ENCODE measurements at places on chromosomes 4 and X.

DNA sequence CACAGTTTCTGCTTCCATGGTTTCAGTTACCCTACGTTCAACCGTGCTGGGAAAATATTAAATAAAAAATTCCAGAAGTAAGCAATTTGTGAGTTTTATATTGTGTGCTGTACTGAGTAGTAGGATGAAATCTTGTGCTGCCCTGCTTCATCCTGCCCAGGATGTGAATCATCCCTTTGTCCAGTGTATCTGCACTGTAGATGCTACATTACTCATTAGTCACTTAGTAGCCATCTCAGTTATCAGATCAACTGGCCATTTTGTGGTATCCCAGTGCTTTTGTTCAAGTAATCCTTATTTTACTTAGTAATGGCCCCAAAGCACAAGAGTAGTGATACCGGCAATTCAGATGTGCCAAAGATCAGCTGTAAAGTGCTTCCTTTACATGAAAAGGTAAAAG is 97.9 kb downstream of the COX18 start:
- no peak overlapping the region for H3K27ac ChIP-seq
- H3K4me3 ChIP-seq: no peak overlapping the region
- no peaks in the 10 kb centered on the region for H3K27me3 ChIP-seq
- H3K4me1 ChIP-seq: no peaks in the 10 kb centered on the region
- no peak for DNase-seq

GRCh38 chrX:97639526-97639925 is 755.8 kb downstream of the RPA4 start:
- H3K4me1 ChIP-seq: no peaks in the 10 kb centered on the region
- no peak overlapping the region for H3K4me3 ChIP-seq
- no peak for DNase-seq
- no peaks in the 10 kb centered on the region for H3K36me3 ChIP-seq
- H3K27ac ChIP-seq: no peak overlapping the region

DNA sequence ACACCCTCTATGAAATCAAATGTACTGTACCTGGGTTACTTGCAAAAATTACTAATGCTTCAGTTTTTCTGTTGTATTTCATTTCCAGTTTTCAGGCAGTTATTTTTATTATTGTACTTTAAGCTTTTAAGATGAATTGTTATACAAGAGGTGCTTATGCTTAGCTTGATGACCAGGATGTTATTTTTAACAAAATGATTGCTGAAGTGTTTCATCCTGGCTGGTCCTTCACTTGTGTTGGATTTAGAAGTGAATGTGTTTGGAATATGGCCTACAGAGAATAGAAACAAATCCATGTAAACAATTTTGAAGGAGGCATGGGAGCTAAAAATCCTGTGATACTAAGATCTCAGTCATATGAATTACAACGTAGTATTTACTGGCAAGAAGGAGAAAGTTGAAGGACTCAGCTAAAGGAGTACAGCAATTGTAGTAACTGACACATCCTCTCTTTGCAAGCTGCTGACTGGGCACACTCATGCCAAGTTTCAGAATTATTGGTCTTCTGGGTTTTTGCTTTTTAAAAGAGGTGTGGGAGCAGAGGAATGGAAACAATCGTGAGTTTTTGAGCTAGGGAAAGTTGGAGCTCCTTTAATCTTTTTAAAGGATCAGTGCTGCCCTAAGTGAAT is 9.2 kb downstream of the UBE2A start:
- no peaks in the 10 kb centered on the region for H3K36me3 ChIP-seq
- no peak overlapping the region for H3K27ac ChIP-seq
- DNase-seq: no peak
- no peak overlapping the region for H3K4me3 ChIP-seq
- no peaks in the 10 kb centered on the region for H3K4me1 ChIP-seq

DNA sequence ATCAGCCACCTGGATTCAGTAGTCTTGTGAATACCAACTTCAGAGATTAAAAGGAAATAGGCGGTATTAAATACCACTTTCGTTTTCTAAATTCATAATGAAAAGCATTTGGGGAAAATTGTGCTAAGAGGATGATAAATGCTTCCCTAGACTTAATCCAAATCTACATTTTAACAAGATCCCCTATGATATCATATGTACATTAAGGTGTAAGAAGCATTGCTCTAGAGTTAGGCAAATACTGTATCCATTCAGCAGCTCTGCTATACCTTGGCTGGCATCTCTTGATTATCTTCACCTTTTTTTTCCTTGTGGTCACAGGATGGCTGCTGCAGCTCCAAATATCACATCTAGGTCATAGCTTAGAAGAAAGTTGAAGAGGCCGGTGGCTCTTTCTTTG is 40.6 kb upstream of the PHEX start:
- DNase-seq: no peak
- no peaks in the 10 kb centered on the region for H3K4me1 ChIP-seq
- no peaks in the 10 kb centered on the region for H3K27me3 ChIP-seq
- no peak overlapping the region for H3K27ac ChIP-seq

- H3K27me3 ChIP-seq: no peaks in the 10 kb centered on the region
- DNase-seq: no peak
- H3K36me3 ChIP-seq: no peaks in the 10 kb centered on the region
- H3K4me3 ChIP-seq: no peak within 1 kb of the TSS
- H3K27ac ChIP-seq: no peak within 1 kb of the TSS
These were observed at the start of gene ASB5 for GRCh38 chr4:176268963-176269362. TSS of gene ASB5 (minus strand) at chr4:176269222. CDS start at chr4:176269108, 114 bp downstream.

DNA sequence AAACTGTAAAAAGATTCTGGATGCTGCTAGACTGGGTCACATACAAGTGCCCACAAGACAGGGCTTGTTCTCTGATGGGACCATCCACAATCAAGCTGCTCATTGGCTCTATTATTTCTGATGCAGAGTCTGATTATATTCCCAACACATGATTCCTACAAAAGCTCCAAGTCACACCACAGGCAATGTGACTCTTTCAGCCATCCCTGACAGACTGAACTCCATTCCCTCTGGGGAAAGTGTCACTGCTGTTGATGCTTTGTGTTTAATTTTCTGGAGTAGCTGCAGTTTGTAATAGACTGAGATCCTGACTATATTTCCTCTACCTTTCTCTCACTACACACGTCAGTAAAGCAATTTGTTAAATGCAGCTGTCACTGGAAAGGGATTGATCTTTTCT is 55.4 kb upstream of the BCLAF3 start:
- no peak for DNase-seq
- no peaks in the 10 kb centered on the region for H3K36me3 ChIP-seq
- H3K27me3 ChIP-seq: no peaks in the 10 kb centered on the region
- H3K27ac ChIP-seq: no peak overlapping the region
- H3K4me1 ChIP-seq: no peaks in the 10 kb centered on the region

GRCh38 chr4:6641164-6641970 is 882 bp downstream of the MRFAP1 start:
- no peaks in the 10 kb centered on the region for H3K27me3 ChIP-seq
- peaks cover 17% of the 10 kb centered on the region for H3K36me3 ChIP-seq
- H3K27ac ChIP-seq: peak overlapping the region; percentile 93
- H3K4me1 ChIP-seq: peaks cover 40% of the 10 kb centered on the region

- H3K36me3 ChIP-seq: no peaks in the 10 kb centered on the region
- H3K4me1 ChIP-seq: no peaks in the 10 kb centered on the region
- no peak overlapping the region for H3K27ac ChIP-seq
- H3K4me3 ChIP-seq: no peak overlapping the region
These were observed 12.5 kb upstream of the RAB28 start for GRCh38 chr4:13496605-13497004.

- no peaks in the 10 kb centered on the region for H3K36me3 ChIP-seq
- H3K4me3 ChIP-seq: no peak overlapping the region
- DNase-seq: no peak
- no peak overlapping the region for H3K27ac ChIP-seq
These were observed 81.7 kb downstream of the AFAP1 start for GRCh38 chr4:7857993-7858392.

GRCh38 chrX:53089224-53089842 is 4.6 kb upstream of the KANTR start:
- H3K4me1 ChIP-seq: peaks cover 12% of the 10 kb centered on the region
- DNase-seq: no peak
- H3K27me3 ChIP-seq: no peaks in the 10 kb centered on the region
- peak overlapping the region; percentile 97 for H3K27ac ChIP-seq
